ENCODE measurements at places on chromosomes 1 and 21.
A peak's percentile ranks its signal among the peaks of the same experiment; 100 is the strongest.

DNA sequence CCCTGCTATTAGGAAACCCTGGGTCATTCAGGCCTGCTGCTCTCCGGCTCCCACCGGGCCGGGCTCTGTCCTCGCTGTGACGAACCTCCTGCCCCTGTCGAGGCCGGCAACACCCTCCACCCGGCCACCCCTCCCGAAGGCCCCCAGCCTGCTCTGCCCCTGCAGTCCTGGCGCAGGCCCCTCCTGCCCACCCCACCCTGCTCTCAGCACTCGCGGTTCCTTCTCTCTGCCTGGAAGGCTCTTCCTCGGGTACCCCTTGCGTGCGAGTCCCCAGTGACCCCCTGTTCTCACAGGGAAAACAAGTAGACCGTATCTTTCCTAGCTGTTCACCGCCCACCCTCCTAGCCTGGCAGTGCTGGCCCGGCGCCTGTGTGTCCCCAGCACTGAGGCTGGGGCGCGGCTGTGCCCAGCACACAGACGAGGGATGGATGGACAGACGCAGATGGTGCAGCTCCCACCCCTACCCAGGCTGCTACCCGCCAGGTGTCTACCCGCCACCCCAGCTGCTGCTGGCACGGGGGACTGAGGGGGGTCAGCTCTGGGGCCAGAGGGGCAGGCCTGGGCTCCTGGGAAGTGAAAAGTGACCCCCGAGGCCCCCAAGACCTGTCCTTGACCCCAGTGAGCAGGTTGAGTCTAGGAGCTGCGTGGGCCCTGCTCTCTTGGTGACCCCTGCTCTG is 3.1 kb upstream of the VWA1 start:
- peak; percentile 82 for DNase-seq

- DNase-seq, result no peak
Measured at GRCh38 chr1:198268784-198269645, 112.2 kb downstream of the NEK7 start.

- DNase-seq, result no peak
Measured at GRCh38 chr1:211932231-211932932, 101.8 kb upstream of the LPGAT1 start.

DNA sequence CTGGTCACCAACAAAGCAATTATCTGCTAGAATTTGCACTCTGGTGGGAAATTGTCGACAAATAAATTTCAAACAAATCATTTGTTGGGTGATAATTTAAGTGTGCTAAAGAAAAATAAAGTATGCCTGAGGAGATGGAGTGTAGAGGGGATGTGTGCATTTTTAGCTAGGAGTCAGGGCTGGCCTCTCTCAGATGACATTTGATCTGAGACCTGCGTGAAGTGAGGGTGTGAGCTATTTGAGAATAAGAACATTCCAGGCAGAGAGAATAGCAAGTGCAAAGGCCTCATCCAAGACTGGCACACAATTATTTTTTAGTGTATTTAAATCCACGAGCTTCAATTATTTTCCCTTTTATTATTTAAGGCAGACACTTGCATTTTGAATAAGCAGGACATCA is 19.7 kb upstream of the S1PR1 start:
- DNase-seq, result no peak

GRCh38 chr1:101139130-101139529 is 97.7 kb upstream of the S1PR1 start:
- no peak for DNase-seq

DNA sequence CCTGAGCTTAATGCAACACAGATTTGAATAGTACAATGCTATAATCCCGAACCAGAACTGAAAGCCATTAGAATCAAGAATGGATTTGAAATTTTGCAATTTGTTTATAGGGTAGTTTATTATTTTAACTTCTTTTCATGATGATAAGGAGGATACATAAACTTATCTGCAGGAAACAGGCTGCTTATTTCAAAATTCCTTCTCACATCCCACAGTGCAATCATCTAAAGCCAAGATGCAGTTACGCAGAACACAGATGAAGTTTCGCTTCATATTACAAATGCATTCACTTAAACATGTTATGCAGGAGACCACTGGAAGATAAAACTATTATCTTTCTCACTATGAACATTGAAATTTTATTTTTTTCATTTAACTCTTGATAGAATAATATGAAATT is 1019.6 kb downstream of the PLA2G4A start:
- no peak for DNase-seq

GRCh38 chr1:154778275-154778674 is 91.8 kb downstream of the KCNN3 start:
- no peak for DNase-seq

- DNase-seq, result peak; percentile 60
Measured at GRCh38 chr1:228938537-228938901, 203.2 kb downstream of the RHOU start.

- DNase-seq, result no peak
Measured at GRCh38 chr1:110513511-110513910, 5.5 kb downstream of the KCNA10 start.

GRCh38 chr1:99763956-99764355 is 2.5 kb downstream of the FRRS1 start:
- no peak for DNase-seq

DNA sequence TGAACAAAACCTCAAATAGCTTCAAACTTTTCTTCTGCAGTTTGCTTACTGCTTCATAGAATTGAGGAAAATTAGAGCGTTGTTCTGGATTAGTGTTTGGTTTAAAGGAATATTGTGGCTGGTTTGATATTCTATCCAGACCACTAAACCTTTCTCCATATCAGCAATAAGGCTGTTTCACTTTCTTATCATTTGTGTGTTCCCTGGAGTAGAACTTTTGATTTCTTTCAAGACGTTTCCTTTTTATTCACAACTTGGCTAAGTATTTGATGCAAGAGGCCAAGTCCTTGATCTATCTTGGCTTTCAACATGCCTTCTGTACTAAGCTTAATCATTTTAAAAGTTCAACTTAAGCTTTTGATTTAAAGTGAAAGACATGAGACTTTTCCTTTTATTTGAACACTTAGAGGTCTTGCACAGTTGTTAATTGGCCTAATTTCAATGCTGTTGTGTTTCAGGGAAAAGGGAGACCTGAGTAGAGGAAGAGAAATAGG is 359.1 kb downstream of the S1PR1 start:
- no peak for DNase-seq

DNA sequence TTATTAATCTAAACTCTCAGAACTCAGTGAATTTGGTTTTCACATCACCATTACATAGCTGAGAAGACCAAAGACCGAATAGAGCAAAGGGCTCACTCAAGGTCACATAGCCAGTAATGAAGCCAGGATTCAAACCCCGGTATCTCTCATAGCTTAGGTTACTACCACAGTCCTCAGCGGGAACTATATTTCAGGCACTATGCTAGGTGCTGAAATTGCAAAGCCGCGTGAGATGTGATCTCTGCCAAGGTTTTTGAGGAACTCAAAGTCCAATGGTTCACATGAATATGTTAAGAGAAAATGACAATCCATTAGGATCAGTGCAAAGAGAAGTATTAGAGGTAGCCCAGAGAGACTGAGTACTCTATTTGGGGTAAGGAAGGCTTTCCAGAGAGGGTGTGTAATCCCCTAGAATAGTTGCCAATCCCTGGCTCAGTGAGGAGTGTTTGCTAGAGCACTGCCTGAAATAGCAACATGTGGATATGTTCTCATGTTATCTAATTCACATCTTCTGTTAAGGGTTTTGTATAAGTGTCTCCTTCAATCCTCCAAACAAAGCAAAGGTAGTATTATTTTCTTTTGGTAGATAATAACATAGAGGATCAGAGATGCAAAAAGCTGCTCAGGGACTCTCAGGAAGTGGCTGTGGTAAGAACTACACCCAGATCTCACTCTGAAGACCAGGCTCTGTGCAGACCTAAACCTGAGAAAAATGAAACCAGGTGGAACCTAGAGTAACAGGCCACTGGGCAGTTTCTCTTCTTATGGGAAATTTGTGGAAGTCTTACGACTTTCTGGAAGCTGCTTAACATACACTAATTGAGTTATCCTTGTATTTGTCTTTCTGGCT is 93.1 kb upstream of the C8B start:
- no peak for DNase-seq

- no peak for DNase-seq
Measured at GRCh38 chr1:170927955-170928840, 7.1 kb upstream of the MROH9 start.

DNA sequence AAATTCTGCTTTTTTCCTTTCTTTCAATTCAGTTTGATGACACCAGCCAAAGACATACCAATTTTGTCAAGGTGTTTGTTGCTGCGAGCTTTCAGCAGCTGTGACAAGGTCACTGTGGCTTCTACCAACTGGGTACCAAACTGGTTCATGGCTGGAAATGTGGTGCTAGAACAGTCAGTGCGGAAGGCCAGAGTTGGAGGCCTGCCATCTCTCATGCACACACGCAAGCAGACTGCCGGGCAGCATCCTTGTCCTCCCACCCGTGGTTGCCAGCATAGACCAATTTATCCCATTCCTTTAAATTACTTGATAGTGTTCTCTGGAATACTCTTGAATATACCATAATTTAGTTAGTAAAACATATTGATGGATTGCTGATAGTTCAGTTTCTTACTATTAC is 79.9 kb upstream of the GPR52 start:
- no peak for DNase-seq

GRCh38 chr1:54816951-54817350 is 15.8 kb upstream of the TTC22 start:
- no peak for DNase-seq

DNA sequence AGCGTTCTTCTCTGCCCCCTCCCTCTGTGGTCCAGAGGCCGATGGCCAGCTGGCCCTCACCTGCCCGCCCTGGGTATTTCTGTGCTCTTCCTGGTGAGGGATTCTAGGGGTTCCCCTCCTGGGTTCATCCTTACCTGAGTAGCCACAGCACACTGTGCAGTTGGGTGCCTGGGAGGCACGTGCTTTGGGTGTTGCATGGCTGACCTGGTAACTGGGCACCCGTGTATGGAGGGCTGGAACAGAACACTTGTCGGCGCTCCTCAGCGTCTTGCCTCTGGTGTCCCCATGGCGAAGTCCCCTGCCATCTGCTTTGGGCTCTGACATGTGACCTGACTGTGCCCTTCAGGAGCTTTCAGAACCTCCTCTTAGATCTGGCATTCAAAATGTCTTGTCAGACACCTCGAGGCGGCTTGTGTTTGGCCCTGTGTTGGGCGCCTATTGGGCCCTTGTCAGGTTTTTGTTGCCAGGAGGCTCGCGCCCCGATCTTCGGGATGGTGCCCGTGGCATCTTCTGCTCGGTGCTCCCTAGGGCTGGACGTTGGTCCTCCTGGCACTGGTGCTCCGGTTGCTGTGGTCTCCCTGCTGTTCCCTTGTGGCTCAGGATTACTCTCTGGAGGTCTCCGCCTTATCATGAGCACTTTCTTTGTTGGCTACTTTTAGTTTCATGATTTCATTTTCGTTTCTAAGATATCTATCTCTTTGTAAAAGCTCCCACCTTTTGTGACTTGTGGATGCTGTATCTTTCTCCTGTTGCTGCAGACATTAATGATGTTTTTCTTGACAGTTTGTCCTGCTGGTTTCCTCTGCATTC is 28.5 kb downstream of the SKI start:
- peak; percentile 20 for DNase-seq
